ENCODE measurements at places on chromosomes 3 and 15.

- DNase-seq, result no peak
These were observed 177.3 kb downstream of the KLF13 start for GRCh38 chr15:31503758-31504461.

DNA sequence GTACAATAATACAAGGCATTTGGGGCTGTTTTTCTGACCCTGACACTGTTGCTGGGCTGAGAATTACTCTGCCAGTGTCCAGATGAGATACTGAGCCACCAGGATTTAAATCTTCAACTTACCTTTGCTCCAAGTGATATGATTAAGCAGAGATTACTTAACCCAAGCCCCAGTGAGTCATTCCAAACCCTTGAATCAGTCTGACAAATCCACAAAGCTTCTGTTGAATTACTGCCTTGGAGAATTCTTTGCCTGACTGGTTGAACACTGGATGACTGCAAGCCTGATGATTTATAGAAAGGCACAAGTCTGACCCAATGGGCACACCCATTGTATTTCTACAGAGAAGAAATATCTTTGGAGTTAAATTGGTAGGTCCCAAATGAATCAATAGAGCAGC is 88.2 kb upstream of the TSC22D2 start:
- no peak for DNase-seq

DNA sequence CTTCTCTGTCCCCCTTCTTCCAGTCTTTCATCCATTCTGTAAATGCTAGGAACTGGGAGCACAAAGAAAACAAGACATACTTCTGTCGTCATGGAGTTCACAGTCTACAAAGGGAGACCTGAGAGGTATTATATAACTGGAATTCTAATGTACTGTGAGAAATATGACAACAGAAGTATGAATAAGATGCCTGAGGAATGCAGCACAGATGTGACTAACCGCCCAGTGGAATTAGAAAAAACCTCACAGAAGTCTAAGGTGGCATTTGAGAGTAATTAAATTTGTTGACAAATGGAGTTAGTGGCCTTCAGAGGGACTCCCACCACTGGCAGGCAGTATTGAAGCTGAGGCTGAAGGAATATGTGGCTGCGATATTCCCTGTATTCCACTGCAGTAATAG is 168.5 kb upstream of the FAM3D start:
- no peak for DNase-seq

- DNase-seq, result no peak
These were observed 597 bp downstream of the P2RY12 start for GRCh38 chr3:151383956-151384355.

DNA sequence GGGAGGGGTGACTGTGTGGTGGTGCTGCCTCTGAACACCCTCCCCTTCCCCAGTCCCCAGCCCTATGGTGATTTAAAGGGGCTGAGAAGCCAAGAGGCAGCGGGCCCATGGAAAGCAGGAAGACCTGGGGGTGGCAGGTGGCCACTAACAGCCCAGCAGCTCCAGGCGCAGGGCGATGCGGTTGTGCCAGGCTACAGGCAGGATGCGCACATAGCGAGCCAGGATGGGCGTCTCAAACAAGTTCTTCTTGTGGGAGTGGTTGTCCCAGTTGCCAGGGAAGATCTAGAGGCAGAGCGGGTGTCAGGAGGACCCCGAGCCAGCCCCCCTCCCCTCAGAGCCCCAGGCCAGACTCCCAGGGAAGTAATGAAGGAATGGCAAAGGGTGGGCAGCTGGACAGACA is 3.9 kb upstream of the HAPLN3 start:
- DNase-seq, result no peak

GRCh38 chr3:184738982-184739381 is 27.1 kb upstream of the MAGEF1 start:
- no peak for DNase-seq

GRCh38 chr3:68448510-68449383 is 483.6 kb downstream of the TAFA4 start:
- DNase-seq, result no peak

Measured in mucosa of descending colon (tissue), 3 donors.